ENCODE measurements at places on chromosomes 1 and 21.

GRCh38 chr1:101075926-101076325 lies 50.3 kb upstream of the DPH5 start:
- no peak for DNase-seq

GRCh38 chr1:151923422-151923821 lies 14.1 kb upstream of the THEM4 start:
- DNase-seq, result no peak

- DNase-seq, result peak; percentile 63
Measured at GRCh38 chr1:156262461-156263287, 14.8 kb upstream of the PAQR6 start.

- DNase-seq, result no peak
Measured at GRCh38 chr1:219731771-219732170, 118.9 kb upstream of the ZC3H11B start.

DNA sequence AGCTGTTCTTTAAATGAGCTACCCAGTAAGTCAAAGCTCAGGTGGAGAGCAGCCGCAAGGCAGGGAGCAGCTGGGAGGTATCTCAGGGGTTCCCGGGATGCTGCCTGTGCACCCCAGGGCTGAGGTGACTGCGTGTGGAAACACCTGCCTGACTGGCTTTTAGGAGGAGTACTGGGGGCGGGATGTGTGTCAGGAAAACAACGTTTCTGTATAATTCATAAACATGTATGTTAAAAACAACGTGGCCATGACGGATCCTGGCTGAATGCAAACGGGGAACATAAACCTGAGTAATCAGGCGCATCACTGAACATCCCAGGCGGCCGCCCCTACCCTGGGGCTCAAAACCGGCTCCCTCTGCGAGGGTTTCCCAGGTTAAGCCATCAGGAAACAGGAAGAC lies 1.5 kb downstream of the C1orf159 start:
- DNase-seq, result no peak

Data from fibroblast of the conjunctiva (primary cell).